Stimulated activated CD4-positive, alpha-beta T cell treated with anti-CD3 and anti-CD28 coated beads, Interleukin-2, amount 100 ng/mL, for 48 hours (primary cell): ENCODE measurements at places on chromosomes 4 and X.

DNA sequence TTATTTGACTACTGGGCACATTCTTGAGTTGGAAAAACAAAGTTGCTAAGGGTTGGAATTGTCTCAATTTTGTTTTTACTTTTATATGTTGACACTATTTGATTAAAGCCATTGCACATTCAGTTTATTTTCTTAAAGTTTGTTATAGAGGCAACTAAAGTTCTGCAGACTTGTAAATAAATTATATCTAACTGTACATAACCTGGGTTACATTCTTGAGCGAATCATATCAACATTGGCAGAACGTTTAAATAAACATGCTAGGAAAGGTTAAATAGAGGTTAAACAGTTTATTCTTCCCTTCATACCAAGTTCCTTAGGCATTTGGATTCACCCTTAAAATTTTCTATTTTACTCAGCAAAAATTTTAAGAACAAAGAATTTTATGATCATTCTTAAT lies 74.5 kb downstream of the UCHL1 start:
- DNase-seq = no peak

GRCh38 chr4:157220371-157220881 lies at the start of gene GRIA2:
GRIA2 (plus strand) TSS chr4:157220728; CDS start chr4:157221043, 315 bp downstream.
- peak; percentile 11 for DNase-seq

DNA sequence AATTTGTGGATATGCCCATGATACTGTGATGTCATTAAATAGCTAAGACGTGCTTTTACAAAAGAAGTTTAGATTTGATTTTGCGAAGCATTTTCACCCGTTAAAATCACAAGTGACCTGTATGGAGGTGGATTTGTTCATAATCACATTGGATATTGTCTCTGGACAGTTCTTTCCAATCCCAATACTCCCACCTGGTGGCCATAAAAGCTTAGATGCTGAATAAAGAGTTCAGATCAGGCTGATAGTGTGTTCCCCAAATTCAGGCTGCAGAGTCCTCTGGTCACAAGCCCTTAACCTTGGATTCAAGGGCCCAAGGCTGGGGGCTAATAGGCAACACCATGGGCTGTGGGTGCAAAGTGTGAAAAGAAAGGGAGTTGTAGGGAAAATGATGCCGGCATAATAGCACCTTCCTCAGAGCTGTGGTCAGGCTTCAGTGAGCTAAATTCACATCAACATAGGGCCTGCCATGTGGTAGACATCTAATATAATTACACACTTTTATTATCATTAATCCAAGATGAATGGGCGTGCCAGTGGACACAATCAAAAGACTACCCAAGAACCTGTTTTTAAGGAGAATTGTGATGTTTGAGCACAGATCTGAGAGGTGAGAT lies 28.1 kb downstream of the SMIM43 start:
- peak; percentile 19 for DNase-seq

DNA sequence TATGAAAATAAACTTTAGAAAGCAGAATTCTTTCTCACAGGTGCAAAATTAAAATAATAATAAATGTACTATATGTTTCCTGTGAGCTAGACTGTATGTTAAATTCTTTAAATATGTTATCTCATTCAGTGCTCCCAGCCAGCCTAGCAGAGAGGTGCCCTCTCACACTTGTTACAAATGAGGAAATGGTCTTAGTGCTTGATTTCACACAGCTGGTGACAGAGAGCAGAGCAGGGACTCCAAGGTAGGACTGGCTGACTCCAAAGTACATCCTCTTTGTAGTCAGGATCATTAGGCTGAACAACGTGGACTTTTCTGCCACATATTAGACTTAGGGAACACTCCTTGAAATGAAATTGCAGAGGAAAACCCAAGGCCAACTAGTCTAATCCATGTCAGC lies 72.0 kb upstream of the HHIP start:
- DNase-seq = no peak

GRCh38 chr4:164293203-164293602 lies 460.7 kb upstream of the SMIM31 start:
- no peak for DNase-seq

- no peak for DNase-seq
Measured at GRCh38 chr4:152610131-152610530, 69.7 kb downstream of the TMEM154 start.

DNA sequence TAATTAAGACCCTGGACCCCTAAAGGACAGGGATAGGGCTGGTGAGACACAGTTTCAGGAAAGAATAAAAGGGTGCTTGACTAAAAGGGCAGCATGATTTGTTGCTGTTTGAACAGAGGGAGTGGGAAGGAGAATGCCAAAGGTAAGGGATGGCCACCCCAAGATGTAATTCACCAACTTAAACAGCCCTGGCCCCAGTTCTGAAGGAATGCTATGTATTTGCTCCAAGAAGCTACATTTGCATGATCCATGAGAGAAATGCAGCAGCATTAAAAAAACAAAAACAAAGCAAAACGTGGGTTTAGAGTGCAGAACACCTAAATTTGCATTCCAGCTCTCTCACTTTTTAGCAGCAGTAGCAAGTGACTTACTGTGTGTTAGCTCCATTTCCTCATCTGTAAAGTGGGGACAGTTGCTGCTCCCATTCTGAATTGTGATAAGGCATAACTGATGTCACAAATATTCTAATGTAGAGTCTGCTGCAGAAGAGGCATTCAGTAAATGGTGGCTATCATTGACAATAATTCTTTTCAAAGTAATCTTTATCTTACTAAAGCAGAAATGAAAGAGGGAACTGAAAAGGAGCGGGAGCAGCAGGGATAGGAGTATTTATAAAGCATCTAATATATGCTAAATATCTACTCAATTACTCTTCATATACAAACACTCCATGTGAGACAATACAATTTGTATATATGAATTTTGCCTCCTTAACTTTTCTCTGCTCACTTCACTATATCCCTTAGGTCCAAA lies 115.8 kb downstream of the PPARGC1A start:
- no peak for DNase-seq

GRCh38 chrX:113157496-113157895 lies 316.9 kb upstream of the AMOT start:
- DNase-seq = peak; percentile 0

DNA sequence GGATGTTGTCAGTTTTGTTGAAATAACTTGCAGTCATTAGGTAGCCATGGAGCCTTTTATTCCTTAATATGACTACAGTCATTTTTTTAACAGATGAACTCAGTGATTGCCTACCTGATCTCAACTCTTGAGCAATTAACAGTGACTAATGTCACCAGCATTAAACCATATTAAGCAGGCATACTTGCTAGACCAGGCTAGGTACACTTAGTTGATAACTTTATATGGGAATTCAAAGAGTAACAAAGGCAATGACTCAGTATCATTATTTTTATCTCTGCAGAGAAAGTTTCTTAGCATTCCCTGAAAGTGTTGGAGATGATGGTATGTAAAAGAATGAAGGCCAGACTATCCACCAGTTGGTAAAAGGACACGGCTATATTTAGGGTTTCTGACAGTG lies at the start of gene C4orf54:
TSS of gene C4orf54 (minus strand) at position 31 of the 400 bp plus-strand sequence. CDS start 3,180 bp downstream, outside the sequence.
- no peak for DNase-seq

- no peak for DNase-seq
Measured at GRCh38 chrX:104745152-104745551, 179.2 kb downstream of the IL1RAPL2 start.

GRCh38 chr4:150050566-150050965 lies 27.7 kb upstream of the DCLK2 start:
- no peak for DNase-seq

GRCh38 chr4:119490335-119490734 lies 138.3 kb downstream of the PDE5A start:
- no peak for DNase-seq

DNA sequence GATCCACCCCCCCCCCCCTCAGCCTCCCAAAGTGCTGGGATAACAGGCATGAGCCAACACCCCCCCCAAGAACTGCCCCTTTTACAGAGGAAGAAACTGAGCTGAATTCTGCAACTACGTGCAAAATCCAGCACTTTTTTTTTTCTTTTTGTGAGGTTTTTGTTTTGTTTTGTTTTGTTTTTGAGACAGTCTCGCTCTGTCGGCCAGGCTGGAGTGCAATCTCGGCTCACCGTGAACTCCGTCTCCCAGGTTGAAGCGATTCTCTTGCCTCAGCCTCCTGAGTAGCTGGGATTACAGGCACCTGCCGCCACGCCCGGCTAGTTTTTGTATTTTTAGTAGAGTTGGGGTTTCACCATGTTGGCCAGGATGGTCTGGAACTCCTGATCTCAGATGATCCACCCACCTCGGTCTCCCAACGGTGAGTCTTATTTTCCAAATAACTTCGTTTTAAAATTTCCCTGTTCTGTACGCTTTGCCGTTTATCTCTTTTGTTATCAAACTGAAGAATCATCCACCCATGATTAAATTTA lies 4.9 kb downstream of the CRLF2 start:
- no peak for DNase-seq

DNA sequence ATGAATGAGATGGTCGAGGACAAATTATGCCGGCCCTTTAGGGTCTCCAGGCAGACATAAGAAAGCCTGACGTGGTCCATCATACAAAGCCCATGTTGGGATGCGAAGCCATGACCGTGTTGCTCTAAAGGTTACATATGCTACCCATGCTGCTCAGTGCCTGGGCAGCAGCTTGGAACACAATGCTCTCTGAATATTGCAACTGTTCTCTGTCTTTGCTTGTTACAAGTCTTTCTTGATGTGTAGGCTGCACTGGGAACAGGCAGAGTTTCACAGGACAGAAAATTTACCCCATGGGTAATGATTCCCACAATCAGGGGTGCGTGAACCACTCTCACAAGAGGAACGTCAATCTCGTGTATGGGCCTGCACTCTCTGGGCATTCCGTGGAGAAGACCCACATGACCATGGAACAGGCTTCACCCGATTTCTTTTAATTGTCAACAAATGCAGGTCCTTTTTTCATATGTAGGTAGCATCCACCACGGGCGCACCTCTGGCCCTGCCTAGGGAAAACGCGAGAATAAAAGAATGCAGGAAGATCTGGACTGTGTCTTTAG lies 66.3 kb downstream of the NBDY start:
- no peak for DNase-seq

DNA sequence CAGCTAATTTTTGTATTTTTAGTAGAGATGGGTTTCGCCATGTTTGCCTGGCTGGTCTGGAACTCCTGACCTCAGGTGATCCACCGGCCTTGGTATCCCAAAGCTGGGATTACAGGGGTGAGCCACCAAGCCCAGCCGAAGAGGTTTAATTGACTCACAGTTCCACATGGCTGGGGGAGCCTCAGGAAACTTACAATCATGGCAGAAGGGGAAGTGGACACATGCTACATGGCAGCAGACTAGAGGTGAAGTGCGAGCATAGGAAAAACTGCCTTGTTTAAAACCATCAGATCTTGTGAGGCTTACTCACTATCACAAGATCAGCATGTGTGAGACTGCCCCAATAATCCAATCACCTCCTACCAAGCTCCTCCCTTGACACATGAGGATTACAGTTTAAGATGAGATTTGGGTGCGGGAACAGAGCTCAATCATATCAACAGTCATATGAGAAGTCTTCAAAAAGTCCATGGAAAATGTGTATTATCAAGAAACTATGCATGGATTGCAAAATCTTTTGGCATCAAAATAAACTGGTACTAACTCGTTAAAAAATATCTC lies 25.8 kb upstream of the RPL39 start:
- no peak for DNase-seq

DNA sequence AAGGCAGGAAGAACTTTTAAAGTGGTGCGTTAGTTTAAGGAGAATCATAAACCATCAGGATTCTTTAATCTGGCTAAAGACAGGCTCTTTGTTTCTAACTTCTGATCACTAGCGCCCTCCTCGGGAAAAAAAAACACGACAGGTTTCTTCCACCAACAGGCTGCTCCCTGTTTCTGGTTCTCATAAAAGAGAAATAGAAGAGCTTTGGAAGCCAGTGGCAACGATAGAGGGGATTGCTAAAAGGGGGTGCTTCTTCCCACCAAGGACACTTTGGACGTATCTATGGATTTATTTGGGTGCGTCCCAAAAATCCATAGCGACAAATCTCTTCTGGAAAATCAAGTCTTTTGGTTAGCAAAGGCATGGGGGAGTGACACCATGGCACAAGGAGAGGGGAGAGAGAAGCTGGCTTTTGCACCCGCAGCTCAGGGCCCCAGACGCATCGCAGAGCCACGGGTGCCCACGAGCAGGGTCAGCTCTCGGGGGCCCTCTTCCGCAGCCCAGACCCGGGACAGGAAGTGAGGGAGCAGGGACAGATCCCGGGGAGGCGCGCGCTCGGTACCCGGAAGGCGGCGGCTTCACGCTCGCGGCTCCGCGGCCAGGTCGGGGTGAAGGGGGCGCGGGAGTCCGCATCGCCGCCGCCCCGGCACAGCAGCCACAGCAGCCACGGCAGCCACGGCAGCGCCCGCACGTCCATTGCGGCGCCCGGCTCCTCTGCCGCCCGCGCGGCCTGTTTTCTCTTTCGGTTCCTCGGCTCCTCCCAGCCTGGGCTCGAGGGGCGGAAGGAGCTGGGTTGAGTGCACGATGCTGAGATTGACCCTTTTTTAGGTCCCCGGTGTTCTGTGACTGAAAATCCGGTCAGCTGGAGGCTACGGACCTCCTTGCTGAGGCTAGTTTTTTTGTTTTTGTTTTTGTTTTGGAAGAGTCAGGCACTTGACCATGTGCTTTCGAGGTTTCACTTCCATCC lies at the start of gene CTSO:
TSS of gene CTSO (minus strand) at position 716 of the 967 bp plus-strand sequence. CDS start at position 697, 19 bp downstream.
- DNase-seq = peak; percentile 61

DNA sequence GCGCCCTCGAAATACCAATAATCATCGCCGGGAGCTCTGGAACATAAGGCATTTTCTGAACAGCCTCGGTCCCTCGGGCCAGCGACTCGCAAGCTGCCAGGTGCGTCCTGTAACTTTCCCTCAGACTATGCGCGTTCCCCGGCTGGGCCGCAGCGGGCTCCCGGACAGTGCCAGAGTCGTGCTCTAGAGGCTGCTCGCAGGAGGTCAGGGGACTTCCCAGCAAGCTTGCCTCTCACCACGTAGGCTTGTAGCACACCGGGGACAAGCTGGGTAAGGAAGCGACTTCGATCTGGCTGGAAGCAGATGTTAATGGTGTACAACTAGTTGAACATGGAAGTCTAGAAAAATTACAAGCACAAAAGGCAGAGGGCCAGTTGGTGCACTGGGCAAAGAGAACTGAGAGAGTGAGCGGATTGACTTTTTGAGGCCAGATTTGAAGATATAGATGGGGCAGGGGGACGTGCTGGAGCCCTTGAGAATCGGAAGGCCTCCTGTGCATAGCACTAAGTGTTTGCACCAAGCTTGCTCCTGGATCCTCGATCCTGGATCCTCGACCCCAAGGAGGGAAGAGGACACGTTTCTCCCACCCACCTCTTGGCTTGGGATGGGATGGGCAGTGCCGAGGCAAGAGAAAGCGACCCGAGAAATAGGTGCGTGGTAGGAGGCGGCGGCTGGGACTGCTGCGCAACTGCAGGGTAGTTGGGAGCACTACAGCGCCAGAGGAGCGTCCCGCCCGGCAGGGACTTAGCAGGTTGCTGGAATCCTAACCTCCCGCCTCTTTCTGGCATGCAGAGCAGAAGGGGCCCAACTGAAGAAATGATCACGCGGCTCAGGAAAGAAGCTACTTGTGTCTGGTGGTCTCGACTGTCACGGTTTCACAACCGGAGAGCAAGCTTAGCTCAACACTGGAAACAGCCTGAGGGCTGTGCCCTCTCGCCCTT lies 19.9 kb upstream of the ZIC3 start:
- DNase-seq = no peak

- no peak for DNase-seq
Measured at GRCh38 chrX:134480061-134480460, 20.1 kb downstream of the HPRT1 start.

- no peak for DNase-seq
Measured at GRCh38 chrX:138945219-138945618, 233.7 kb upstream of the FGF13 start.

- no peak for DNase-seq
Measured at GRCh38 chrX:123882391-123882790, 22.5 kb downstream of the XIAP start.
